ENCODE measurements at places on chromosomes 13 and 19.

- DNase-seq, result no peak
Observed at GRCh38 chr13:94560116-94560515, 35.8 kb downstream of the TGDS start.

GRCh38 chr19:51059715-51060114 is 5.2 kb downstream of the KLK13 start:
- no peak for DNase-seq

DNA sequence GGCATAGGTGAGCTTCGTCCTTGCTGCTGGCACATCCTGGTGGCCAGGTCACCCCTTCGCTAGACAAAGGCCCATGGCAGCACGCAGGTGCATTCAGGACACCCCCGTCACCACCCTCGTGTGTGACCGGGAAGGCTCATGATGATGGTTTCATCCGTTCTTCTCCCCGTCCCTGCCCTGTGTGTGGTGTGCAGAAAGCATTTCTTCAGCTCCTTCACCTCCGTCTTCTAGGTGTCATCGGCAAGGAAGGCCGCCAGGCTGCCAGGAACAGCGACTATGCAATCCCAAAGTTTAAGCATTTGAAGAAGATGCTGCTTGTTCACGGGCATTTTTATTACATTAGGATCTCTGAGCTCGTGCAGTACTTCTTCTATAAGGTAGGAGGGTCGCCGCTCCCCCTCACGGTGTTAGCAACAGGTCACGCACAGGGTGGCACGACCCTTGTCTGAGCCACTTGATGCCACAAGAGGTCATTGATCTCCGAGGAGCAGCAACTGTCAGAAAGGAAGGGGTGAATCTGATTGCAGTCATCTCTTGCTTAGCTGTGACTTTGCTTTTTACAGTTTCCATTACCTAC is 111.0 kb upstream of the MCF2L start:
- no peak for DNase-seq

DNA sequence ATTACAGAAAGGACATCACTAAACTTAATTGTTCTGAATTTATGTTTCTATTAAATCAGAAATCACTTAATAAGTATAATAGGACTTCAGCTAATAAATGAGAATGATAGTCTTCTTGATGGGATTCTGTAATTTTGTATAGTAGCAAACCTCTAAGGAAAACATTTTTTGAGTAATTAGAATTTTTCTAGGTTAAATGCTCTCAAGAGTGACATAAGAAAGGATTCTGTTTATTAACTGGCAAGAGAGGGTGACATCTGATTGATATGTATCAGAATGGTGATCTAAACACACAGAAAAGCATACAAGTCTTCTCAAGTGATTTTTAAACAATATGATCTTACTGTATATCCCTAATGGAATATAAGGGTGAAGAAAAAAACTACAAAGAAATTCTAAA is 1597.7 kb upstream of the PRR20A start:
- DNase-seq, result no peak

- DNase-seq, result no peak
Observed at GRCh38 chr13:96811049-96811448, 183.2 kb downstream of the OXGR1 start.

- DNase-seq, result peak; percentile 88
Observed at GRCh38 chr19:54684527-54684926, 21.7 kb downstream of the LILRB4 start.

DNA sequence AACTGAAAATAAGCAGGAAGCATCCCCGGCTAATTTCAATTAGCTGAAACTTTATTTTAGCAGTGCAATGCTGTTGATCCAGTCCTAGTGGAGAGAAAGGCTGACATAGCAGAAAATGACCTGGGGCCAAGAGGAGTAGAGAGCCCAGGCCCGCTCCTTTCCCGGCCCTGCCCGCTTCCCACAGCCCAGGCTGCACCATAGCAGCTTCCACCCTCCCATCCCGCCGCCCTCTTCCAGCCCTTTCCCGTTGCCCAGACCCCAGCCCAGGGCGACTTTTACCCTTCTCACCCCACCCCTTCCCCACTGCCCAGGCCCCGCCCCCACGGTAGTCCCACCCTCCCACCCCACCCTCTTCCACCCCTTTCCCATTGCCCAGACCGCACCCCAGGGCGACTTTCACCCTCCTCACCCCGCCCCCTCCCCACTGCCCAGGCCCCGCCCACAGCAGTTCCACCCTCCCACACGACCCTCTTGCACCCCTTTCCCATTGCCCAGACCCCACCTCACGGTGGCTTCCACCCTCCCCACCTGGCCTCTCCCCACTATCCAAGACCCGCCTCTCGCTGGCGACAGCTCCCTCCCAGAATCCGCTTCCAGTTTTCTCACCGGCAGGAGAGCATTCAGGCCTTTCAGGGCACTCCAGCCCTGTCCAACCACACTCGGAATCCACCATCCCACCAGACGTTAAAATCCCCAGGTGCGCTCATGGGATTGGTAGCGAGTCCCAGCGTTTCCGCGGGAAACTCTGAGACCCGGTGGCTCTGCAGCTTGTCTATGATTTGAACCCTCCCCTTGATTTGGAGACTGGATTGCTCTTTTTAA is 8.3 kb downstream of the ZNF160 start:
- no peak for DNase-seq

- DNase-seq, result no peak
Observed at GRCh38 chr19:4370418-4371041, 27.2 kb downstream of the MPND start.

DNA sequence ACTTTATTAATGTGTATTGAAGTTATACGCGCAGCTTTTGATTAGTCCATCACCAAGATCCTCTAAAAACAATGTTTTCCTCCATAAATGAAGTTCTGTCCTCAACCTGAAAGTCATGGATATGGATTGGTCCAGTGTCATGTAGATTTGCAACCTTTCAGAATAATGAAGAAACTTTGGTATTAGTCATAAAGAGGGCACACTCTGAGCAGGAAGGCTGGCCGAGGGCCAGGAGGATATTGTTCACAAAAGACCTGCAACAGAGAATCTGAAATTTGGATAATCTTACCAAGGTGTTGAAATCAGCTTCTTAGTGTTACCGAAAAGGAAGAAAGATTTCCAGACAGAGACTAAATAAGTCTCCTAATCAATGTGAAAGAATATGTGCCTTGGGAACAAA is 20.7 kb downstream of the CLDN10 start:
- DNase-seq, result no peak

- DNase-seq, result no peak
Observed at GRCh38 chr13:44108331-44108858, 228.7 kb downstream of the LACC1 start.

All from common myeloid progenitor, CD34-positive (primary cell).